HFFc6 (cell line): ENCODE measurements at places on chromosomes 2 and 18. TPM values are rescaled to one million over a fixed set of nuclear protein-coding genes. Genes with fewer than 3 reads are reported as not detected.

- no peak for DNase-seq
These were observed 5.1 kb upstream of the HNMT start for GRCh38 chr2:137959166-137959565.

DNA sequence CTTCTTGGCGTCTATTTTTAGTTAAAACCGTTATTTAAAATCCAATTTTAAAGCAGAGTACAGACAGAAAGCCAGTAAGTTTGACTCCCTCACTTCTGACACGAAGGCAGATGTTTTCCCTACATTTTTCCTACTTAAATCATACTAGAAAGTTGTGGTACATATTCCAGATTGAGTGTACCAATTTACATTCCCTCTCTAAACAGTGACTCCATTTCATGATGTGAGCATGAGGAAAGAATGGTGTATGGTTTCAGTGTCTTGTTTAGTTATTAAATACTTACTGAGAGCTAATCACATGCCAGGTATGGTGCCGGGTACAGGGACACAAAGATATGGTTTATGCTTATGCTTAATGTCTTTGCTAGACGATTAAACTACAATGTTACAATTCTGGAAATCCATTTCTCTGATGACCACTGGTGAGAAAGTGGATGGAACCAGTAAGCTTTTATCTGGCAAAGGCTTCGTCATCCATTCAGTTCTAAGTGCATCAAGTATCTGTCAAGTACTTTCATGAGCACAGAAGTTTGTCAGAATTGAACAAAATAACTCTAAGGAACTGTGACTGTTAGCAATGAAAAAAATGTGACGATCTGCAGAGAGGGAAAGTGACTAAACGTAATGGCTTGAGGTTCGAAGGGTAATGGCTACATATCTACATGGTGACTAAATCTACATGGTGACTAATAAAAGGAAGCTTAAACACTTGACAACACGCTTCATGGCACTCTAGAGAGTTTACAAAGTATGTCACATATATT is 25.7 kb downstream of the MAP4K3 start:
- DNase-seq = peak; percentile 89

GRCh38 chr2:210655229-210655975 is 99.0 kb downstream of the CPS1 start:
- no peak for DNase-seq

Gene TMEFF2
- total RNA-seq = 0.25 TPM in 1 of 3 replicates, not detected in the others

DNA sequence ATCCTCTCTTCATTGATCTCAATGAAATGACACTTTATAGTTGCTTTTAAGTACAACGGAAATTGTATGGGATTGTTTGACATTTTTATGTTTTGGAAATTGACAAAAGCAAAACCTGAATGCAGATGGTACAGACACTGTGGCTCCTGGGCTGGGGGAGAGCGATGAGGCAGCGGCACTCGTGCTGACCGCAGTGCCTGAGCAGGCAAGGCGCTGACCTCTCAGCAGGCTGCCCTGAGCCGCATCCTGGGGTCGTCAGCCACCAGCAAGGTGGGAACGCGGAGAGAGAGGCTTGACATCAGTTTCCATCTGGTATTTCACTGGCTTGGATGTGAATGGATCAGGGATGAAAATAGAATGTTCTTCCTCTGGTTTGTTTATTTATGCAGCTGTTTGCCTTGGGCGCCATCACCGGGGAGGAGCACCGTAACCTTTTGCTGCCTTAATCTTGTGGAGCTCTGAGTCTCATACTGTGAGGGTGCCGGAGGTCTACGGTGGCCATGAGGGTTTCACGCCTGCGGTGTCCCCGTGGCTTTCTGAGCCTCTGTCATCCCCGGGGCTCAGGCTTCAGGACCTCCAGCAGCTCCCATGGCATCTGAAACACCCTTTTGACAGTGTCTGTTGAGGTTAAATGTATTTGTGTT is 94.8 kb upstream of the TPO start:
- no peak for DNase-seq

GRCh38 chr18:46609048-46609447 is 48.0 kb downstream of the LOXHD1 start:
- DNase-seq = no peak

GRCh38 chr2:66189553-66189952 is 245.4 kb upstream of the MEIS1 start:
- DNase-seq = no peak

DNA sequence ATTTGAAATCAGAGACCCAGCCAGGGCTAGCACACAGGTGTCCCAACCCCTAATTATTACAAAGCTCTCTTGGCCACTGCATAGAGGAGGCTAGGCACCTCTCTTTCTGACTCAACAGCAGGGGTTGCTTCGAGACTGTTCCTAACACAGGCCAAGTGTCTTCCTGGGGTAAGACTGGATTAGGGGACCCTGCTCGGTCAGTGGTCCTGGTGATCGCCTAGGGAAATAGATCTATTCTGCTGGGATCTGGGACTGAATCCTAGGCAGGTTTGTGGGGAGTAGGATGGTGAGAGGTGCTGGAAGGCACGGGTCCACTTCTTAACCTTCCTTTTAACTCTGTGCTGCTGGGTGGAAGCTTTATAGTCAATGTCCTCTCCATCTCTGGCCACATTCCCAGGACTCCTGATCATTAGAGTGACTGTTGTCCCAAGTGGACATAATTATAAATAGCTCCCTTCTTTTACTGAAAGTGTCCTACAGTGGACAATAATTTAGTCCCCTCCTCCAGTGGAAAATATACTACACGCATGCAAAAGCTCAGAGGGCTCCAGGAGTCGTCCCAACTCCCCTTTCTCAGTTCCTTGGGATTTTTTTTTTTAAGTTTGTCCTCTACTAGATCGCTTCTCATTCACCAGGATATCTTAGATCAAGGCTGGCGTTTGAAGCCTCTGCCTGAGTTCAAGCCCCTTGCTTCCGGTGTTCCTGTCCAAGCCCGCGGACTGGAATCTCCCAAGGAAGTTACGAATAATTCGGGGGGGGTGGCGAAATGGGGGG is 1.3 kb upstream of the TRIB2 start:
- DNase-seq = no peak

Gene CD302
- total RNA-seq = 1.8 to 5.2 TPM (median 2.3 TPM) in 3 replicates

GRCh38 chr2:43174368-43174916 is 52.0 kb downstream of the ZFP36L2 start:
- no peak for DNase-seq

GRCh38 chr2:226122041-226122440 is 677.6 kb downstream of the IRS1 start:
- no peak for DNase-seq

GRCh38 chr2:57869758-57870344 is 176.8 kb upstream of the VRK2 start:
- no peak for DNase-seq

Gene CMPK2
- not detected in 3 replicates for total RNA-seq

- no peak for DNase-seq
These were observed 15.3 kb downstream of the YPEL5 start for GRCh38 chr2:30161929-30162706.

GRCh38 chr18:40613721-40614120 is 1341.3 kb upstream of the PIK3C3 start:
- no peak for DNase-seq

Gene ZFAND2B
- total RNA-seq = 38.6 to 40.4 TPM (median 39.6 TPM) in 3 replicates

DNA sequence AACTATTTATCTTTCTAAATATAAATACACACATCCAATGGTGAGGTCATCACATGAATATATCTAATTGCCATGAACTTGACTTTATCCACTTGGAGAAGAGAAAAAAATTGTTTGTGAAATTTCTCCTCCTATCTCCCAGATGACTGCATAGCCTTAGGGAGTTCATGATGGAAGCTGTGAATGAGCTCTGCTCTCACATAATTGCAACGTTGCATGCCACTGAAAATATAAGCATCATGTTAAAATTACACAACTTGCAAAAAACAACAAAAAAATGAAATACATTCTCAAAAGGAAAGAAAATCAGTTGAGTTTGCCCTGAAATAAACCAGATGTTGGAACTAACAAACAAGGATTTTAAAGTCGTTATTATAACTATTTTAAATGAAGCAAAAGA is 50.6 kb upstream of the OSR1 start:
- DNase-seq = no peak

- no peak for DNase-seq
These were observed 99.0 kb downstream of the CPO start for GRCh38 chr2:207038299-207038698.

GRCh38 chr2:96159084-96159830 is 14.0 kb upstream of the DUSP2 start:
- no peak for DNase-seq

GRCh38 chr2:217106650-217107014 is 246.8 kb upstream of the TNP1 start:
- DNase-seq = peak; percentile 68

DNA sequence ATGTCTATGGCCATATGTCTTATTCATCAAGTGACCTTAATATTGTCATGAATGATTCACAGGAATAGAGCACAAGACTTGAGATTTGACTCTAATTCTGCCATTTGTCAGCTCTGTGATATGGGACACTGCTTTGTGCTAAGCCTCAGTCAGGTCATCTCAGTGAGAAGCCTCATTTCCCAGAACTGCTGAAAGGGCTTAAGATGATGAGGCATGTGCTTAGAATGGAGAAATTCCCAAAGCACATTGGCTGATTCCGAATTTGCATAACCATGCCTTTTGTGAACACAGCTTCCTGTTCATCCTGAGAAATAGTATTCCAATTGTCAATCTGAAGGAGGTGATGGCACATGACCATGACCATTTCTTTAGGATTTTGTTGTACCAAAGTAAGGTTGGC is 218.1 kb downstream of the ALK start:
- DNase-seq = no peak

- no peak for DNase-seq
These were observed 88.9 kb upstream of the RGPD4 start for GRCh38 chr2:107737756-107738155.

Gene SULT1C4
- total RNA-seq = not detected in 3 replicates

DNA sequence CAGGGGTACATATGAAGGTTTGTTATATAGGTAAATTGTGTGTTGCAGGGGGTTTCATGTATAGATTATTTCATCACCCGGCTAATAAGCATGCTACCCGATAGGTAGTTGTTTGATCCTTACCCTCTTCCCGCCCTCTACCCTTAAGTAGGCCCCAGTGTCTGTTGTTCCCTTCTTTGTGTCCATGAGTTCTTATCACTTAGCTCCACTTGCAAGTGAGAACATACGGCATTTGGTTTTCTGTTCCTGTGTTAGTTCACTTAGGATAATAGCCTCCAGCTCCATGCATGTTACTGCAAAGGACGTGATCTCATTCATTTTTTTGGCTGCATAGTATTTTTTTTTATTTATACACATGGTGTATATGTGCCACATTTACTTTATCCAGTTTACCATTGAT is 34.2 kb upstream of the ELAC1 start:
- no peak for DNase-seq

GRCh38 chr2:73033766-73034381 is 37.6 kb downstream of the SFXN5 start:
- DNase-seq = no peak

Gene AKAIN1
- not detected in 3 replicates for total RNA-seq

Gene STON1
- 1.5 to 3.1 TPM (median 1.5 TPM) in 3 replicates for total RNA-seq
